ENCODE measurements at places on chromosomes 7 and 10.

DNA sequence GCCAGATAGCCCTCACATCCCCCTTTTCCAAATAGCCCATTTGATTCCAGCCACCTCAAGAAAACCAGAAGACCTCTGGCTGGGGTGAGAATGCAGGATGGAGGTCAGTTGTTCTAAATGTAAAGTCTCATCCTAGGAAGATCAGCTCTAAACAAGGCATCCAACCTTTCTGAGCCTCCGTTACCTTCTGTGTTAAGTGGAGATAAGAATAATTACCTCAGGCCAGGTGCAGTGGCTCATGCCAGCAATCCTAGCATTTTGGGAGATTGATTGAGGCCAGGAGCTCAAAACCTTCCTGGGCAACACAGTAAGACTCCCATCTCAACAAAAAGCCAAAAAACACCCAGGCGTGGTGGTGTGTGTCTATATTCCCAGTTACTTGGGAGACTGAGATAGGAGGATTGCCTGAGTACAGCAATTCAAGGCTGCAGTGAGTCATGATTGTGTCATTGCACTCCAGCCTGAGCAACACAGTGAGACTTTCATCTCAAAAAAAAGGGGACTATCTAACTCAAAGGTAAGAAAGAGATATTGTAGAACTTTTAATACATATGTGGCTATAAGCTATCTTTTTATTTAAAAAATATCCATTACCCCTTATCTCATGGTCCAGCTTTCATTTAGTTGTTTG lies 43.5 kb downstream of the PRTFDC1 start:
- peak; percentile 77 for DNase-seq

- DNase-seq = no peak
Observed at GRCh38 chr7:128838109-128838779, 8.0 kb downstream of the FLNC start.

DNA sequence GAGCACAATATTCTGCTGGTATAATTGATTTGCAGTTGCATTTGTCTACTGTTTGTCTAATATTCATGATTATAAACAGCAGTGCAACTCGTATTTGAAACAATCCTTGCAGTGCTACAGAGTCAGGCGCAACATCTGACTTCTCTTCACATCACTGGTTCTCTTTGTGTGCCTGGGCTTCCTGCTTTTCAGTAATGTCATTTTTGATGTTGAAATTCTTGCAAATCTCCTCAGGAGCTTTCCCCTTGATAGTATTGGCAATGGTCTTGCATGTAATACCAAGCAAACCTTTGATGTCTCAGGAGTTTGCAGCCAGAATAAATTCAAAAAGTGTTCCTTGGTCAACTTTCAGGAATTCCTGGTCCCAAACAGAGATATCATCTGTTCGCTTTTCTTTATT lies 20.2 kb downstream of the HPS6 start:
- DNase-seq = no peak

GRCh38 chr7:152911922-152912321 lies 152.4 kb downstream of the ACTR3B start:
- DNase-seq = no peak
